ENCODE measurements at places on chromosomes 13 and 19. TPM values are rescaled to one million over a fixed set of nuclear protein-coding genes. Genes with fewer than 3 reads are reported as not detected.

DNA sequence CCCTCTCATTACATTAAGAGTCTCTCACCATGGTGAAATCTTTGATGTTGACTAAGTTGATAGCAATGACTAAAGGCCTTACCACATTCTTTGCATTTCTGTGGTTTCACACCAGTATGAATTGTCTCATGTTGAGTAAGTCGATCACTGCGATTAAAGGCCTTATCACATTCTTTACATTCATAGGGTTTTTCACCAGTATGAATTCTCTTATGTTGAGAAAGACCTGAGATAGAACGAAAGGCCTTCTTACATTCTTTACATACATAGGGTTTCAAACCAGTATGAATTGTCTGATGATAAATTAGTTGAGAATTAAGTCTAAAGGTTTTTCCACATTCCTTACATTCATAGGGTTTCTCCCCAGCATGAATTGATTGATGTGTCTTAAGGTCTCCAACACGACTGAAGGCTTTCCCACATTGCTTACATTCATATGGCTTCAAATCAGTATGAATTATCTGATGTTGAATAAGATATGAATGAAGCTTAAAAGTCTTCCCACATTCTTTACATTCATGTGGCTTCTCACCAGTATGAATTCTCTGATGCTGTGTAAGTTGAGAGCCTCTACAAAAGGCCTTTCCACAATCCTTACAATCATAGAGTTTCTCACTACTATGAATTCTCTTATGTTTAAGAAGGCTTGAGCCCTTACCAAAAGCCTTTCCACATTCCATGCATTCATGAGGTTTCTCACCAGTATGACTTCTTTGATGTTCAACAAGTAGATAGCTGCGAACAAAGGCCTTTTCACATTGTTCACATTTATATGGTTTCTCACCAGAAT, 45.6 kb downstream of the ZNF283 start:
- no peak for DNase-seq

GRCh38 chr13:38301236-38301635, 48.4 kb upstream of the UFM1 start:
- no peak for DNase-seq

Gene FGF21
- total RNA-seq, result not detected

Gene MTRF1
- total RNA-seq, result 12.2 TPM

DNA sequence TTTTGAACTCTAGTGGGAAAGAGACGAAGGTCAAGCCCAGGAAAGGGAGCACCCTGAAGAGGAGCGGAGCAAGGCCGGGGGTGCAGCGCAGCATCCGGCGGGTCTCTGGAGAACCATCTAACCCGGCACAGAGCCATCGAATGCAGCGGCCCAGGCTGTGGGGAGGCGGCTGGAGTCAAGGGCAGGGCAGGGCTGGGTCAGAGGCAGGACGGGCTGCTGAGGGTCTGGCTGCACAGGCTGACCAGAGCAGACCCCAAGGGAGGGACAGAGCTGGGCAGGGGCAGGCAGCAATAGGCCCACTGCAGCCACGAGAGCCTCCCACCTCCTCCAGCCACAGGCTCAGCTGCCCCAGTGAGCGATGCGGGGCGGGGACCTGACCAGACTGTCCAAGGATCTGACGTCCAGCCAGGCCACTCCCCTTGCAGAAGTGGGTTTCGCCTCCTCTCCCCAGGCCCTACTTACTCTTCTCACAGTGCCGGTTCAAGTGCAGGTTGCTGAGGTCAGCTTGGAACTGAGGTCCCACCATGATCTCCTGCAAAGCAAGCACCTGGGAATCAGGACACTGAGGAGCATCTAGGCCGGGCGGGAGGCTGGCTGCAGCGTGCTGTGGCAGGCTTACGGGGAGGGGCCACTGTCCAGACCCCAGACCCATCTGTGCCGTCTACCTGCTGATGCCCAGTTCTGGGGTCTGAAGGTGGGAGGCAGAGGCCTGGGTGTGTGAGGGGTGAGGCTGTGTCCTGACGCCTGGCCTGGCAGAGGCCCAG, 19.2 kb downstream of the MIER2 start:
- DNase-seq, result no peak

GRCh38 chr19:33878910-33879810, 82.5 kb downstream of the KCTD15 start:
- no peak for DNase-seq

- no peak for DNase-seq
Measured at GRCh38 chr13:35769812-35770211, 293.3 kb upstream of the MAB21L1 start.

Gene TTYH1
- total RNA-seq, result 1.8 TPM

GRCh38 chr13:63731896-63732295, 2316.2 kb upstream of the PCDH20 start:
- no peak for DNase-seq

Gene AMER2
- total RNA-seq, result under 0.01 TPM

Gene VMAC
- total RNA-seq, result 7.4 TPM

Gene ZNF534
- total RNA-seq, result 0.80 TPM

Gene UBA52
- 1,882 TPM for total RNA-seq

Gene PRSS57
- total RNA-seq, result 0.33 TPM

DNA sequence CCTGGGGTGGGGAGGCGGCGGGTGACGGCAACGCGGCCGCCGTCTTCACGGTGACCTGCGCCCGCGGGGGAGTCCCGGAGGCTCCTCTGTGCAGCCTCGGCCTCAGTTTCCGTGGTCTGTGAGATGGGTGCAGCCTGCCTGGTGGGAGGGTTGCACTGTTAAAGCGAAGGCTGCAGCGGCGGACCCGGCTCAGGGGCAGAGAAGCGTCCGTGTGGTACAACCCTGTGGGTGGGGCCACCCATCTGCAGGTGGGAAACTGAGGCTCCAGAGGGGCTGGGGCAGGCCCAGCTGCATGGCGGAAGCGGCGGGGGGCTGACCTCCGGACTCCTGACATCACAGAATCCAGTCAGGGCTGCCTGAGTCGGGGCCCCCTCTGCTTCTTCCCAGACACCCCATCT, 481 bp downstream of the FGF22 start:
- no peak for DNase-seq

- DNase-seq, result no peak
Measured at GRCh38 chr13:26584713-26585112, 27.2 kb downstream of the WASF3 start.

GRCh38 chr19:30646806-30647205, 274.6 kb downstream of the ZNF536 start:
- no peak for DNase-seq

DNA sequence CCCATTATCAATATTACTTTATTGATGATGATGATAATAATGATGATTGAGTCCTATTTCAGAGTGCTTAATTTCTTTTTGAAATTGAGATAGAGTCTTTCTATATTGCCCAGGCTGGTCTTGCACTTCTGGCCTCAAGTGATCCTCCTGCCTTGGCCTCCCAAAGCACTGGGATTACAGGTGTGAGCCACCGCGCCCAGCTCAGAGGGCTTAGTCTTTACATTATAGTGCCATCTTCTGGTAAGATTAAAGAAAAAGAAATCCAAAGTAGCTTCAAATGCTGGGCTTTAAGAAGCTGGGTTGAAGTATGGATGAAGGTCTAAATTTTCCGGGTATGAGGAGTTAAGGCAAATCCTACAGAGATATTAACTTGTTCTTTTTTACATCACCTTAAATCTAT, 3.4 kb upstream of the ZNF333 start:
- no peak for DNase-seq

GRCh38 chr19:50489461-50490011, 12.9 kb upstream of the GARIN5A start:
- DNase-seq, result no peak

DNA sequence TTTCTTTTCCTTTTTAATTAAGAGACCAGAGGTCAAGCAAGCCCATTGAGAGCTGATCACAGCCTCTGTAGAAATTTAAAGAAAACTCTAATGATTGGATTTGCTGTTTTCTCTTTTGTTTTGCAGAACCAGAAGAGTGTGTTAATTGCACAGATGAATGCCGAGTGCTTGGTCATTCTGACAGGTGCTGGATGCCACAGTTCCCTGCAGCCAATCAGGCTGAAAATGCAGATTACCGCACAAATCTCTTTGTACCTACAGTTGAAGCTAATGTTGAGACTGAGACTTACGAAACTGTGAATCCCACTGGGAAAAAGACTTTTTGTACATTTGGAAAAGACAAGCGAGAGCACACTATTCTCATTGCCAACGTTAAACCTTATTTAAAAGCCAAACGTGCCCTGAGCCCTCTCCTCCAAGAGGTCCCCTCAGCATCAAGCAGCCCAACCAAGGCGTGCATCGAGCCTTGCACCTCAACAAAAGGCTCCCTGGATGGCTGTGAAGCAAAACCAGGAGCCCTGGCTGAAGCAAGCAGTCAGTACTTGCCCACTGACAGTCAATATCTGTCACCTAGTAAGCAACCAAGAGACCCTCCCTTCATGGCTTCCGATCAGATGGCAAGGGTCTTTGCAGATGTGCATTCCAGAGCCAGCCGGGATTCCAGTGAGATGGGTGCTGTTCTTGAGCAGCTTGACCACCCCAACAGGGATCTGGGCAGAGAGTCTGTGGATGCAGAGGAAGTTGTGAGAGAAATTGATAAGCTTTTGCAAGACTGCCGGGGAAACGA, 93.1 kb downstream of the PCDH17 start:
- DNase-seq, result no peak

GRCh38 chr13:43698758-43699157, 88.0 kb downstream of the ENOX1 start:
- no peak for DNase-seq

- no peak for DNase-seq
Measured at GRCh38 chr13:85742355-85742754, 56.9 kb downstream of the SLITRK6 start.

DNA sequence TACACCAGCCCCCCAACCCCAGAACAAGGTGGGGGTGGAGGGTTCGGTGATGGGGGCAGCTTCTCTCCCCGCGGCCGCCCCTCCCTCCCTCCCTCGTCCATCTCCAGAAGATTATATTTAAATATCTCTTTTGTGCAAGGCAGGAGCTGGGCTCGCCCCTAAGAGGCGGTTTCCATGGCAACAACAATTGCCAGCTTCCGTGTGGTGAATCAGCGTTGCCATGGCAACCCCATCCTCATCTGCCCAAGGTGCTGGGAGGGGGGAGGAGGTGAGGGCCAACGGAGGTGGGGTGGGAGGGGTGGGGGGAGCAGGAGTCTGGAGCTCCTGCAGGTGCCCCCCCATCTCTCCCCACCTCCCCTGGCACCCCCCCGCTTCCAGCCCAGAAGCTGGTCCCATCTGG, 46.4 kb downstream of the CELF5 start:
- no peak for DNase-seq

Gene PRR12
- 9.1 TPM for total RNA-seq

- DNase-seq, result no peak
Measured at GRCh38 chr19:44785993-44786392, 8.3 kb downstream of the CBLC start.

DNA sequence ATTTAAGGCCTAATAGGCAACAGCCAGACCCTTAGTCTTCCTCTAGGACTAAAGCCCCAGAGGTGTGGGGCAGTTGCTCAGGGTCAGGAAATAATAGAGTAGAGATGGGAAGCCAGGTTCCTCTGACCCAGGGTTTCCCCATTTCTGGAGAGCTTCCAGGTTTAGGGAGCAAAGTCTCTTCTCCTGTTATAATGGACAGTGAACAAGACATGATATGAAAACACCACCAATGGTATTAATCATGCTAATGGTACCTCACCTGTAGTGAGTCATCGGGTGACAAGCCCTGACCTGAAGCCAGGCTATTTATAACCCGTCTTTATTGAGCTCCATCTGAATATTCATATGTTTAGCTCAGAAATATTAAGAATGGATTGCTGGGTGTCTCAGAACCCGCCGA, 24.6 kb downstream of the BICRA start:
- no peak for DNase-seq

Gene CNMD
- total RNA-seq, result not detected

- DNase-seq, result no peak
Measured at GRCh38 chr13:106417467-106418110, 117.9 kb downstream of the EFNB2 start.
